Vagina (tissue), 2 donors: ENCODE measurements at places on chromosomes 6 and 20.

- no peak for DNase-seq
These were observed 12.2 kb upstream of the AKIRIN2 start for GRCh38 chr6:87714093-87714842.

DNA sequence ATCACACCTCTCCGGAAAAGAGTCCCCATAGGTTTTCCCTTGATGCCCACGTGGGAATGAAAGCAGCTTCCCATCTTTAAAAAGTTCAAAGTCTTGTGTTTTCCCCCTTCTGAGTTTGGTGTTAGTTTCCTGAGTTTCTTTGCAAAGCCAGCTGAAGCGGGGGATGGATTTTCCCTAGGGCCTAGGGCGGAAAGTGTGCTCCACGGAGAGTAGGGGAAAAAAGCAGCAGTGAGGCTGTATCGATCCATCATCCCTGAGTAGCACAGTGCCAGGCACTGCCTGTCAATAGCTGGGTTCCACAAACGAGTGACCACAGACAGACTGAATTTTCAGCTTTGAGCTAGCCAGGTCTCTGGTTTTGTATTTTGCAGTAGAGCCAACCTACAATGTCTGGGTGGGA, 1.3 kb downstream of the DAAM2 start:
- peak; percentile 72 for DNase-seq

DNA sequence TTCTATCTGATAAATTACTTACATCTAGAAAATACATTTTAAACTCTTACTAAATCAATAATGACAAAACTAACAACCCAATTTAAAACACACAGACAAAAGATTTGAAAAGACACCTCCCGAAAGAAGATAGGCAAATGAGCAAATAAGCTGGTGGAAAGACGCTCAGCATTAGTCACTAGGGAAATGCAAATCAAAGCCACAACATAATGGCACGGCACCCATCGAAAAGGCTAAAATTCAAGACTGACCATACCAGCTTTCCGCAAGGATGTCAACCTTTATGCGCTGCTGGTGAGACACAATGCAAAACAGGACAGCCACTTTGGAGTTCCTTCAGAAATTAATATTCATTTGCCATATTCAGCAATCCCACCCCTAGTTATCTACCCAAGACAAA, 25.9 kb downstream of the TAF4 start:
- DNase-seq: no peak

DNA sequence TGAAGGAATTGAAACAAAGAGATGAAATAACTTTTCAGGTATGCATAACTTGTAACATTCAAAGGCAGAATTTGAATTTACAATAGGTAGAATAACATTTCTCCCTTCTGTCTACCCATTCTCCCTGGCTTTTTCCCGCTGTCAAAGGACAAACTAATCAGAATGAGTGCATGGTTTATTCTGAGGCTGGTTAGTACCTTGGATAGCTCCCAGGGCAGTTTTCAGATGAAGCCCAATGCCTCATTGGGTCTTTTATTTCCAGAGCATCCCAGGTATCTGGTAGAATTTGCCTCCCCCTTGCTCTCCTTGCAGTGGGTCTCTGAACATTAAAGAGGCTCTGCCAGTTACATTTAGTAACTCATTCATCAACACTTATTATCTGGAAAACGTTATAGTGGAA, 665.5 kb downstream of the BCKDHB start:
- DNase-seq: no peak

DNA sequence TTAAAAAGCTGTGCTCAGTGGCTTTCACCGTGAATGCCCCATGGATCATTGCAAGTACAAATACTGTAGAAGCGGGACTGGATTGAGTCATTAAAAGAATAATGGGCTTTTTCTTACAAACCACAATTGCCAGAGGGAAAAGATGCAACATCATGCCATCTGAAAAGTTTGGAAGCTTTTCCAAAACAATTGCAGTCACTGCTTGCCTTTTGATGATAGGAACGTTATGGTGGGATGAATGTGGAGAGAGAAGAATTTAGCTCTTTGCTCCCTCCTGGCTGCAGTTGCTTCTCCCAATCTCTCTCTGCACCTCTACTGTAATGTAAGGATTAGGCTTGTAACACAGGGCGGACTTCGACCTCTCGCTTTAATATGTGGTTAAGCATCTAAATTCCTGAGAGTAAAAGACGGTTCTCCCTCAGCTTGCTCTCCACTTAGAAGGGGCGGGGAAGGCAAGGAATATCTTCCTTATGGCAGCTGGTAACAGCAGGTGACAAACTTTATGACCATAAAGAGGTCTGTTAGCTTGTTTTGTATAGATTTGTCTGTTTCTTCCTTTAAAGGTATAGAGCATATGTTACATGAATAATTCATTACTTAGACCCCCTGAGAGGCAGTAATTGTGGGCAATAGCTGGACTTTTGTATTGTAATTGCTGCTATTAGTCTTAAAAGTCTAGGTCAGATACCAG, 376.1 kb downstream of the UTRN start:
- DNase-seq: no peak

GRCh38 chr6:45494416-45495135, 116.8 kb upstream of the SUPT3H start:
- DNase-seq: no peak

DNA sequence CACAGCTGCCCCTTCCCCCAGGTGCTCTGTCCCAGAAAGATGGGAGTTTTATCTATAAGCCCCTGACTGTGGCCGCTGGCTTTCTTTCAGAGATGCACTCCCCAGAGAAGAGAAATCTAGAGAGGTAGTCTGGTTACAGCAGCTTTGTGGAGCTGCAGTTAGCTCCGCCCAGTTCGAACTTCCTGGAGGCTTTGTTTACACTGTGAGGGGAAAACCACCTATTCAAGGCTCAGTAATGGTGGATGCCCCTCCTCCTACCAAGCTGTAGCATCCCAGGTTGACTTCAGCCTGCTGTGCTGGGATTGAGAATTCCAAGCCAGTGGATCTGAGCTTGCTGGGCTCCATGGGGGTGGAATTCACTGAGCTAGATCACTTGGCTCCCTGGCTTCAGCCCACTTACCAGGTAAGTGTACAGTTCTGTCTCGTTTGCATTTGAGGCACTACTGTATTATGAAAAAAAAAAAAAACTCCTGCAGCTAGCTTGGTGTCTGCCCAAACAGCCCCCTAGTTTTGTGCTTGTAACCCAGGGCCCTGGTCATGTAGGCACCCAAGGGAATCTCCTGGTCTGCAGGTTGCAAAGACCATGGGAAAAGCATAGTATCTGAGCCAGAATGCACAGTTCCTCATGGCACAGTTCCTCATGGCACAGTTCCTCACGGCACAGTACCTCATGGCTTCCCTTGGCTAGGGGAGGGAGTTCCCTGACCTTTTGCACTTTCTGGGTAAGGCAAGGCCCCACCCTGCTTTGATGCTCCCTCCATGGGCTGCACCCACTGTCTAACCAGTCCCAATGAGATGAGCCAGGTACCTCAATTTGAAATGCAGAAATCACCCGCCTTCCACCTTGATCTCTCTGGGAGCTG, 275.0 kb downstream of the CENPW start:
- DNase-seq: no peak

DNA sequence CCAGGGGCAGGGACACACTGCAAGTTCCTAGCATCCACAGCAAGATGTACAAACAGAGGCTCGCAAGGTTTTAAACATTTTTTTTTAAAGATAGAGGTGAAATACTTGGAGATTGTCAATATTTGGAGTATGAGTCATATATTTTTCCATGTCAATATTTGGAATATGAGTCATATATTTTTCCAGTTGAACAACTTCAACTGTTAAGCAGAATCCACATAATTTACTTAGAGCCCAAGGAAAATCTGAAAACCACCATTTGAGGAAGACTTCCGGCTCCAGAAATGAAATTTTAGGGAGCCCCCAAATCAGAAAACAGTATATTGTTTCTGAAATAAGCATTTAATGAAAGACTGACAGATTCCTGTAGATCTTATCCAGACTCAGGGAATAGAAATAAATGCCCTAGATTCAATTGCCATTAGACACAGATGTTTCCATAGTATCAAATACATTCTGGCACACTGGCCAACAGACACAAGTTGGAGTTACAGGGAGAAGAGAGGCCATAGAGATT, 51.6 kb upstream of the FAM184A start:
- DNase-seq: no peak
